Tongue (tissue), 3 donors: ENCODE measurements at places on chromosomes 7 and 10. TPM values are rescaled to one million over a fixed set of nuclear protein-coding genes. Genes with fewer than 3 reads are reported as not detected.

Gene PRSS37
- not detected for total RNA-seq

DNA sequence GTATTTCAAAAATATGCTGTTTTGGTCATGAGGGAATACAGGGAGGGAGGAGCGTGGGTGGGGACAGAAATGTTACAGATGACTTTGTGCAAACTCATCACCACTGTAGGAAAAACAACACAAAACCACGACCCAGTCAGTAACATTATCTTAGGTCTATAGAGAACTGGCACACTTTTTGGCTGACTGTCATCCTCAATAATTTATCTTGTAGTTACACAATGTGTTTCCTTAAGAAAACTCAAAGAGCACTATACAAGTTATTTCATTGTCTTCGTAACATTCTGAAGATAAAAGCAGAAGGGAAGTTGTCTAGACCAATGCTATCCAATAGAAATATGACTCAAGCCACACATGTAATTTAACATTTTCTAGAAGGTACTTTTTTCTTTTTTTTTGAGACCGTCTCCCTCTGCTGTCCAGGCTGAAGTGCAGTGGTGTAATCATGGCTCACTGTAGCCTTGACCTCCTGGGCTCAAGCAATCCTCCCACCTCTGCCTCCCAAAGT, 16.9 kb upstream of the CDK14 start:
- no peak for DNase-seq

DNA sequence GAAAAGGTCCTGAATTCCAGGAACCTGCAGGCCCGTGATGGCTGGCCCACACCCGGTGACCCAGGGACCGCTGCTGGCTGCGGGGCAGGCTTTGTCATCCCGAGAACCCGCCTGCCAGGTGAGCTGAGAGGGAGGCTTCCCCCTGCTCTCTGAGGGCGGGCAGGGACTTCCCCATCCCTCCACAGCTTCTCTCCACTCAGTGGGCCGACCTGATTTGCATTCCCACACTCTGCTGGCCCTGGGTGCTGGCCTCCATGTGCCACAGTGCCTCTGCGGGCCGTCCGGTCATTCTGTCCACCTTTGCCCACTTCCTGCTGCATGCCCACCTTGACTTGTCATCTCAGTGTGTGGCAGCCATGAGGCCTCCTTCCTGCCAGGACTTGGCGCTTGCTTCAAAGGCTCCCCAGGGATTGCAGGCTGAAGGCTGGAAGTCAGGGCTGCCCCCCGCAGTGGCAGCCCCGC, 35.3 kb downstream of the PALD1 start:
- no peak for DNase-seq

GRCh38 chr7:51666266-51666665, 349.7 kb upstream of the COBL start:
- no peak for DNase-seq

DNA sequence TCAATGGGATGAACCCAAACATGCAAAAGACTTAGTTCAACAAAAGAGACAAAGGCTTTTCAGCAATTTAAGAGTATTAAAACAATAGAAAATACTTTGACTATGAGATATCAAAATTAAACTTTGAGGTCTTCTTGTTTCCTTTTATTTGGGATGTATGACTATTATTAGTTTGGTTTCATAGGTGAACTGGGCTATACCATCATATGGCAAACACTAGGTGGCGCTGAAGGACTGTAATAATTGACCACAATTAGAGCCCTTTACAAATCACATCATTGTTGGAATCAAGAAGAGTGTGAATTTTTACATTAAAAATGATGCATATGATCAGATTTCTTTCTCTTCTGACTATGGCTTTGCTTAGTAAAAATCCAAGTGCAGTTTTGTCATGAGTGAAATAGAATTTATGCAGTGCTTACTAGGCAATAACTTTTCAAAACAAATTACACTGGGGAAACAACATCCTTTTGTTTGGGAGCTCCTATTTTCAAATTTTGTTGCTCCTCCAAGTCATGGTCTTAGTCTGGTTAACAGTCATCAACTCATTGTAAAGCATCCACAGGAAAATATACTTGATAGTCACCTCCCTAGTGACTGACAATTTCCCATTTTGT, 14.7 kb upstream of the NXPH1 start:
- DNase-seq = peak; percentile 89

GRCh38 chr10:17229016-17229716, 1.1 kb downstream of the VIM start:
- DNase-seq = peak; percentile 97

Gene NPFFR1
- total RNA-seq = not detected

DNA sequence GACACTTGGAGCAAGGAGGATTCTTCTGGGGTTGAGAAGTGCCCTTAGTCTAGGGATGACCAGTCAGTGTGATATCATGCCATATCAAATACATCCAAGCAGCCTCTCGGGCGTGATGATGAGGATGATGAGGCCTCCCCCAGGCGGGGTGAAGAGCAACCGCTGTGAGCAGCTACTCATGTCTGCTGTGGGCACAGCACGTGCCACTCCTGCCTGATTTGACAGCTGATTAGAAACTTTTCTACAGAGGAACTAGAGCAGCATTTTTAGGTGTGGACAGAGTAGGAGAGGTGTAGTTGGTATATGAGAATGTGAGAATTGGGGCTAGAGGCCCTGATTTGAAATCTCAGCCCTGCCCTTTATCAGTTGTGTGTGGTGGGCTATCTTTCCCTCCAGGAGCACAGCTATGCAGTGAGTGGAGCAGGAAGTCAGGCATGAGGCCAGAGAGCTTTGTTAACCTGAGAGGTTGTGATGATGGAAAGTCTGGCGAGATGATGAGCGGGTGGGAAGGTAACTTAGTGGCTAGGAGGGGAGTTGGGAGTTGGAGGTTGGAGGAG, 49.6 kb upstream of the COBL start:
- no peak for DNase-seq

Gene SPDYE11
- total RNA-seq = not detected

DNA sequence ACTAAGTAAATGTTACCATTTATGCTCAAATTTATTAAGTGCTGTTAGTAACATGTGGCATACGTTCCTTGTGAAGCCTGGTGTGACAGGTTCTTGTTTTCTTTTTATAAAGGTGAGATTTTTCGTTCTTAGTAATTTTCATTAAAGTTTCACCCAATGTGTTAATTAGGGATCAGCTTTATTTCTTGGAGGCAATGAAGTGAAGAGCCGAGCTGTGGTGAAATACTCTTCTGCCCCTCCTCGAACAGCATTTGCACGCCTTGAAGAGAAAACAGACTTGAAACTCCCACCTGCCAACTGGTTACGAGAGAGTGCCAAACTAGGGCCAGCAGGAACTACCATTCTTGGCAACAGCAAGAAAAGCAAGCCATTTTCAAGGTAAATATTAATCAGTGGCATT, 1.5 kb downstream of the EDRF1 start:
- no peak for DNase-seq

DNA sequence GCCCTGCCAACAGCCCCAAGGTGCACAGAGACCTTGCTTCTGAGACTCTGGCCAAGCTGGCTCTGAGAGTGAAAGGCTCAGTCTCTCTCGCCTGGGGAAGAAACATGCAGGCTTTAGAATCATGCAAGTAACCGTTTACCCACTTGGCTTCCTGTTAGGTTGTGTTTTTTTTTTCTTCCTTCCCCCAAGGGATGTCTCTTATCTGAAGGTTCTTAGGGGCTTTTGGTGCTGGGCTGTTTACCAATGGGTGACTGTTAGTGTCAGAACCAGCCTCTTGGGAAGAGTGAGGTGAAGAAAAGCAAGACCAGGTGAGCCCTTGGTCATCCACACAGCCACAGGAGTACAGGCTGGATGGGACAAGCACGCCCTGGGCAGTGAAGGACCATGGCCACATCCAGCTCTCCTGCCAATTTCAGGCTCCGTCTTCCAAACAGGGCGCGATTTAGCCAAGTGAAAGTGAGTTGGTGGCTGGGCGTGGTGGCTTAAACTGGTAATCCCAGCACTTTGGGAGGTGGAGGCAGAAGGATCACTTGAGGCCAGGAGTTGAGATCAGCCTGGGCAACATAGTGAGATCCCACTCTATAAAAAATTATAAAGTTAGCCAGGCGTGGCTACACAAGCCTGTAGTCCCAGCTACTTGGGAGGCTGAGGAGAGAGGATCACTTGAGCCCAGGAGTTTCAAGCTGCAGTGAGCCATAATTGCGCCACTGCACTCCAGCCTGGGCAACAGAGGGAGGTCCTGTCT, 76.3 kb upstream of the CUX1 start:
- DNase-seq = no peak

- no peak for DNase-seq
Measured at GRCh38 chr10:70258216-70258615, 25.0 kb upstream of the PPA1 start.

DNA sequence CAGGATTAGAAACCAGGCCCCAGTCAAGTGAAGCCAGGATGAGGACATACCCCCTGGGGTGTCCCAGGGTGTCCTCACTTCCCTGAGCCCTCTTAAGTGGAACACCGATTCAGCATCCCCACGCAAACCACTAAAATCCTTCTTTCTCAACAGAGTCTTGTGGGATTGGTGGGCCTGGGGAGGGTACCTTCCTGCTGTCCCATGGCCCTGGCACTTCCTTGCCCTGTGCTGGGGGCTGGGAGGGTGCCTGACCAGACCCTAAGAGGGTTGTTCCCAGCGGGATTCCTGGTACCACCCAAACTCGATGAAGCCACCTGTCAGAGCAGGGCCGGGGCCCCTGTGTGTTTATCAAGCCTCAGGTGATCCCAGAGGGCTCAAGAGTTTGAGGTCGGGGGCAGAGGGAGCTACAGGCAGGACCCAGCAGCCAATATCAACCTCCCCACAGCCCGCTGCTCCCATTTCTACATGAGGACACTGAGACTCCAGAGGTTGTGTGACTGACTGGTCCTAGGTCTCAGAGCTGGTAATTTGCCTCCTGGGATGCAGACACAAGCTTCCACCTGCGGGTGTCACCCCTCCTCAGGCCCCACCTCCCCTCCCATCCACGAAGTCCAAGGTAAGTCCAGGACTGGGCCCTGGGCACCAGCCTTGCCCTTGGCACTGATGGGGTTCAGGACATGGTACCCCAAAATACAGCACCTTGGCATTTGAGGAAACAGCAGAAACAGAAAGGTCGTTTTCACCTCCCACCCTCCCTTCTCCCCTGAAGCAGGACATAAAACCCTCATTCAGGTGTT, 31.4 kb downstream of the OAT start:
- DNase-seq = no peak
